ENCODE measurements at places on chromosomes 16 and 17. TPM values are rescaled to one million over a fixed set of nuclear protein-coding genes. Genes with fewer than 3 reads are reported as not detected.

Gene CACNG1
- not detected for total RNA-seq

Gene CLDN6
- 0.16 TPM for total RNA-seq

Gene KPNA2
- 59.1 TPM for total RNA-seq

Gene ACE
- 16.4 TPM for total RNA-seq

Gene C16orf96
- 0.12 TPM for total RNA-seq

Gene CCL13
- not detected for total RNA-seq

Gene BCL6B
- total RNA-seq: 0.16 TPM

Gene CNEP1R1
- total RNA-seq: 32.9 TPM

Gene TBC1D3D
- not detected for total RNA-seq

Gene TBC1D26
- total RNA-seq: not detected

Gene EPX
- total RNA-seq: not detected

Gene LCAT
- total RNA-seq: 11.2 TPM

Gene KIF2B
- not detected for total RNA-seq

Gene TBKBP1
- total RNA-seq: 13.8 TPM

Gene SSH2
- 16.5 TPM for total RNA-seq

Gene CCDC47
- total RNA-seq: 47.6 TPM

Gene LRRC36
- total RNA-seq: not detected

Gene SLC2A4
- total RNA-seq: under 0.01 TPM

Gene KCNJ12
- total RNA-seq: 0.61 TPM

Gene ZNF263
- 74.9 TPM for total RNA-seq

Gene HOXB7
- 1.6 TPM for total RNA-seq

Gene TMEM114
- total RNA-seq: 0.24 TPM

Gene SPIRE2
- 4.9 TPM for total RNA-seq

Gene SPATA22
- total RNA-seq: 0.49 TPM

Gene ZNF597
- 3.2 TPM for total RNA-seq

Gene TP53TG3D
- 0.49 TPM for total RNA-seq

Gene GP1BA
- total RNA-seq: not detected

Gene CD7
- 0.24 TPM for total RNA-seq

Gene KCNH4
- total RNA-seq: under 0.01 TPM

Gene SEC14L1
- 48.9 TPM for total RNA-seq

Gene ABCC12
- 0.16 TPM for total RNA-seq

Gene SOCS7
- total RNA-seq: 21.6 TPM

Gene HOXB1
- not detected for total RNA-seq

Gene ESRP2
- 0.12 TPM for total RNA-seq

Gene SNAI3
- not detected for total RNA-seq

Gene CMTM2
- total RNA-seq: not detected

Gene GLOD4
- 31.3 TPM for total RNA-seq

All from hair follicle dermal papilla cell (primary cell).